ENCODE measurements at places on chromosomes 13 and 19. TPM values are rescaled to one million over a fixed set of nuclear protein-coding genes. Genes with fewer than 3 reads are reported as not detected.

- no peak for DNase-seq
Observed at GRCh38 chr13:50691176-50691680, 152.3 kb downstream of the DLEU7 start.

DNA sequence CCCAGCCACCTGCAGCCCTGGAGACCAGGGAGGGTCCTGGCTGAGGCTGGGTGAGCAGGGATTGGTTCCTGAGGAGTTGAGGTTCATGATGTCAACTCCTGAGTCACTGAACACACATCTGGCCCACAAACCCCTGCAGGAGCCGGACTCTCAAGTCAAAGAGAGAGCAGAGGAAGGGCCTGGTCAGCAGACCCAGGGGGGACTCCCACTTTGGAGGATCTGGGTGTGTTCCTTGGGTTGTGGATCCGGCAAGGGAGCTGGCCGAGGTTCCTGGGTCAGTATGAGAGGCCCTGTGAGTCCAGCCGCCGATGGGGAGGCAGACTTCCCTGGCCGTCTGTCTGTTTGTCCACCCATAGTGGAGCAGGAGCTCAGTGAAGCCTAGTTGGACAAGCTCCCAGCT lies 4.0 kb downstream of the SLC7A10 start:
- no peak for DNase-seq

The C19orf67 gene
- polyA plus RNA-seq, result 0.10 TPM

DNA sequence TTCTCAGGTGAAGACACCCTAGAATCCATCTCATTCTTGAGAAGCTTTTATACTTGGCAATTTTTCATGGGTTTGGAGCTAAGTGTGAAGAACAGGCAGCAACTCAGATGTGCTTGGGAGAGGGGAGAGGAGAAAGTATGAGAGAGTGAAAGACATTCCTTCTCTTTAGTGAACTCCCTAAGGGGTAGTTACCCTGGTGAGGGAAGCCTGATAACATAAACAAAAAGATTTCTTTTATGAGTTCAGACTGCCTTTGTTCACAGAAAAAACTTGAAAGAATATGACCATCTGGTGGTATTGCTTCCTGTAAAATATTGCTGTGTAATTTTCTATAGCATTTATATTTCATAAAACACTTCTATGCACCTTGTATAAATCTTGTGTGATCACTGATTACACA lies at the start of gene STOML3:
TSS of gene STOML3 (minus strand) at position 139 of the 400 bp plus-strand sequence. CDS start at position 29, 110 bp downstream.
- DNase-seq, result no peak

The ZNF534 gene
- 1.2 TPM for polyA plus RNA-seq

The GIPC1 gene
- polyA plus RNA-seq, result 93.8 TPM

GRCh38 chr19:2428756-2429711 lies 1.6 kb upstream of the TIMM13 start:
- no peak for DNase-seq

- no peak for DNase-seq
Observed at GRCh38 chr13:51645154-51645650, 60.9 kb downstream of the WDFY2 start.

GRCh38 chr19:8158411-8159074 lies 9.2 kb upstream of the FBN3 start:
- peak; percentile 84 for DNase-seq

GRCh38 chr13:43293008-43293407 lies 269.6 kb downstream of the DNAJC15 start:
- DNase-seq, result no peak

DNA sequence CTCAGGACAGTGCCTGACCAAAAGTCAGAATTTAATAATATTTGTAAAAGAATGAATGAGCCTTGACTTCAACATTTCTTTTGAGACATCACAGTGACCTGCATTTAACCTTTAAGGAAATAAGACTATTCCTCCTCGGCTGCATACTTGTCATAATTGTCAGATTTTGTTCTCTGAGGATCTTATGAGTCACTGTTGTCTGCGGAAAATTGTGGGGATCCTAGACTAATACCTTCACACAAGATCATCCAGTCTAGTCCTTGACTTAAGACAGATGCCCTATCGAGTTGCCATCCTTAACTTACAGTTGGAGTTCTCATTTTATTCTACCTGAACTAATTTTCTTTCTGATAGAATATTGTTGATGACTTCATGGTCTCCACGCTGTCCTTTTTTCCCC lies 198.4 kb downstream of the DLEU7 start:
- no peak for DNase-seq

DNA sequence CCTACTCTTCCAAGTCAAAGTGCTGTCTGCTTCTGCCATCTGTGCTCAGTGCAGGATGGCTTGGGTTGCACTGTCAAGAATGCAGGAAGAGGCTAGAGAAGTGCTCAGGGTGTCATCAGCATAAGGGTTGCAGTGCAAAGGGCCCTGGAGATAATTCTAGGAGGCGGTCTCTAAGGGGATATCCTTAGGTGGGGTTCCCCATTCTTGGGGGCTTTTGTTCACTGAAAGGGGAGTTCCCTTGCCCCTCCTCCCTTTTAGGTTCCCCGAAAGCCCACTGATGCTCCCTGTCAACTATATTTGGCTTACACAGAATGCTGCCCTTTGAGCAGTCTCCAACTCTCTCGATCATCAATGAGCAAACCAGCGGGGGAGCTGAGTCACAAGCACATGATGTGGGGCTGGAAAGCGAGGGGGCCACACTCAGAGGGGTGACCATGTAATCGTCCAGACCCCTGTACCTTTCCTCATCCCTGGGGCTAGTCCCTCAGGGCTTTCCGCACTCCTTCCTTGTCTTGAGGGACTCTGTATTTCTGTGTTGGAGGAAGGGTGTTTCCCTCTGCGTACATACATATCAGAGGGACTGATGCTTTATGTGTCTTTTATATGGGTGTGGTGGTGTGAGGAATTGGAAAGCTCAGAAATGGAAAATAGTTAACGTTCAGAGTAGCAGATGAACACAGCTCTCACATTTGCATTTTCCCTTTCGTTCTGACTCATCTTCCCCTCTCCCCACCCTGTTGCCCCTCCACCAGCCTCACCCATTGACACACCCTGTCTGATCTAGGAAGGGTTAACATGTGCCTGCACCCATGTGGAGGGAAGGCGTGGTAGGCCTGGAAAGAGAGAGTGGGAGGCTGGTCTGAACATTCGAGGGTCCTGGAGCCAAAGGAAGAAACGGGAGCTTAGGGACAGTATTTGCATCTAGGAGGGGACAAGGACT lies 6.7 kb downstream of the ZBTB32 start:
- DNase-seq, result no peak

DNA sequence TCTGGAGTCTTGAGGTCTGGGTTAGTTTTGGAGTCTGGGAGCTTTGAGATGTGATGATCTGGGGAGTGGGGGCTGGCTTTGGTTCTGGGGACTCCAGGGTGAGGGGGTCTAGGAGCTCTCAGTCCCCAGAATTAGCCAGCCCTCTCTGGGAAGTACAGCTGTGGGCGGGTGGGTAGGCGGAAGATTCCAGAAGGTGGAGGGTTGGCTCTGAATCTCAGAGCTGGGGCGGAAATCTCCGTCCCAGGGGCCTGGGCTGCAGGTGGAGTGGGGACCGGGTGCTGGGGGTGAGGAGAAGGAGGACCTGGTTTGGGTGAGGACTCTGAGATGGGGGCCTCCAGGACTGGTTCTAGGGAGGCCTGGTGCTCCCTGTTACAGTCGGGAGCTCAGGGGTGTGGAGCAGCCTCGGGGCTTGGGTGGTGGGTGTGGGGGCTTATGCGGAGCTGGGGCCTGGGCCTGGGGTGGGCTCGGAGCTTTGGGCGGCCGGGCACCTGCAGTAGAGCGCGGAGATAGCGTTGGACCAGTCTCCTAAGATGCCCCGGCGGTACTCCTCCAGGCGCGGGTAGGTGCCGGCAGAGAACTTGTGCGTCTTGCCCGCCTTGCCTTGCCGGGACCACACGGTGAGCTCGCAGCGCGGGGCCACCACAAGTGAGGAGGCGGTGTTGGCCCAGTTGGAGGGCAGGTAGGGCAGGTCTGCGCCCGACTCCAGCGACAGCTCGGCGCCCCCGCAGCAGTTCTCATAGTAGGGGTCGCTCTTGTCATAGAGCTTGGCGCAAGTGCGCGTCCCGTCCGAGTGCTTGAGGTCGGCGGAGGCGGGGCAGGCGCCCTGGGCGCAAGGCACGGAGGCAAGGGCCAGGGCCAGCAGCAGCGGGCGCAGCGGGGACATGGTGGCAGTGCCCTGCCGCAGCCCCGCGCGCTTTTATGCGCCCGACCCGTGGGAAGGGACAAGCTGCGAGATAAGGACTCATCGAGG lies at the start of gene SYCN:
TSS of gene SYCN (minus strand) at position 892 of the 970 bp plus-strand sequence. CDS start at position 883, 9 bp downstream.
- no peak for DNase-seq

DNA sequence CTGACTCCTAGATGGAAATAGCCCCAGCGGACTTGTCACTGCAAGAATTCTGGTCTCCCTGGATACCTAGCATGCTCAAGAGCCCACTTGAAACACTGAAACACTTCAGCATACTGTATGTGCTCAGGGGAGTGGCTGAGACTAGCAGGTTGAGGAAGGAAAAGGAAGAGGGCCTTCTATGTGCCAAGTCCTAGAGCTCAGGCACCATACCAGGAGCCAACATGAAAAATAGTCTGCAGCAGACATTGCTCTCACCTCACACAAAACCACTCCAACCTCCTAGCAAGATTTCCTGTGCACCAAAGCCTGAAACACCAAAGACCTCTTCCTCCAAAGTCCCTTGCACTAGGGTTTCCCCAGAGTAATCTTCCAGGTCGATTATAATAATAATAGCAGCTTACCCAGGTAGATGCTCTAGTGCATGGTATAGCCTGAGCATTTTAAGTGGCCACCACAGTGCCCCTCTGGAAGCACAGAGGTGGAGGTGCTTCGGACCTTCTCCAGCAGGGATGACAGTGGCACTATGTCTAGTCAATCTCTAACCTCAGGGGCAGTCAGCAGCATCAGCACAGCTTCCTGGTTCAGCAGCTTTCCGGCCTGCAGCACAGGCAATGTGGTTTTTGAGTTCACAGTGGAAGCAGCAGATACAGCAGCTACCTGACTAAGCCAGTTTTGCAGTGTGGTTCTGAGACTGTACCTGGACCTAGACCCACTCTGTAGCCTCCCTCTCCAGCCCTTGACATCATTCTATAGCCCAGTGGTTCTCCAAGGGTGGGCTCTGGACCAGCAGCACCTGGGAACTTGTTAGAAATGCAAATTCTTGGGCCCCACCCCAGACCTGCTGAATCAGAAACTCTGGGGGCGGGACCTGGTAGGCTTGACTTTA lies 45.6 kb upstream of the UBE2L5 start:
- DNase-seq, result no peak

GRCh38 chr19:3580156-3580934 lies 4.9 kb upstream of the GIPC3 start:
- no peak for DNase-seq

The SLC10A2 gene
- 1.2 TPM for polyA plus RNA-seq

DNA sequence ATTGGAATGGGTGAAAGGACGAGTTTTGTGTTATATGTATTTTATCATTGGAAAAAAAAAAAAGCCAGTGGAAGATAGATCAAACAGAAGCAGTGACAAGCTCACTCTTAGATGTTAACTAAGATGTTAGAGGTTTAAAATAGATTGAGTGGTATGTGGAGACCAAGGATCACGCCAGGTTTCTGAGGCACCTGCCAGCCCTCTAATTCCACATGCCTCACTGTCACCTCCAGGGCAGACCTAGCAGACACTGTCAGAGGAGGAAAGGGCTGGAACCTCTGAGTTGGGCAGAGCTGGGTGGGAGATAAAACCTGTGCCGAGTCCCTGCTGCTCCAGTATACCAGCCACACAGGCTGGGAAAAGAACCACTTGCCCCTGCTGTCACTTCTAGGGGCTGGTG lies 57.5 kb upstream of the SIAH3 start:
- DNase-seq, result no peak

The MEX3D gene
- 33.3 TPM for polyA plus RNA-seq

DNA sequence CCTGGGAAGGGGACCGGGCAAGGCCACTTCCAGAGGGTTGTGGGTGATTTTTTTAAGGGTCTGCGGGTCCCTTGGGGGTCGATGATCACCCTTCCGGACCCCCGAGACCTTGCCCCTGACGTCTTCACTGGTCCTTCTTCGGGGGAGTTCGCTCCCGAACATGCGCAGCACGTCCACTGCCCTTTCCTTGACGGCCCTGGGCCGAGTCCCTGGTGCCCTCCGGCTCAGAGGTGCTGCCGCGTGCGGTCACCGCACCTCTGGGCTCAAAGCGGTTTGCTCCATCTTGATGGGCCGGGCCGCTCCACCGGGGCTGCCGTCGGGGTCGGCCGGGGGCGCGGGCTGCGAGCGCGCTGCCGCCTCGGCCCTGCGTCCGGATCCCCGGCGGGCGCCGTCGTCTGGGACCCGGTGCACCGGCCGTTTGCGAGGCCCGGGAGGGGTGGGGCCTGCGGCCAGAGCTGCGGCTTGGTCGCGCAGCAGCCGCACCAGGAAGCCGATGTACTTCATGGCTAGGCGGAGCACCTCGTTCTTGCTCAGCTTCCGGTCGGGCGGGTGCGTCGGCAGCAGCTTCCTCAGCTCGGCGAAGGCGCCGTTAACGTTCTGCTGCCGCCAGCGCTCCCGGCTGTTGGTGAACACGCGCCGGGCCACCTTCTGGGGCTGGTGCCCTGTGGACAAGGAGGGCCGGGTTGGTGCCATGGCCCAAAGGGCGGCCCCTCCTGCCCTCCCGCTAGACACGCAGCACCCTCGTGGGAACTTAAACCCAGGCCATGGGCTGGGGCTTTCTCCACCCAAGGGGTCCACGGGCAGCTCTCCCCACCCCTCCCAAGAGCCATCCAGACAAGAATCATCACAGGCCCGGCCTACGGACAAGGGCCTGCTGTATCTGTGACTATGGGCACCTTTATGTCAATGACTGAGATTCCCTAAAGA lies 3.3 kb downstream of the LYL1 start:
- DNase-seq, result no peak

GRCh38 chr13:102586615-102587014 lies 10.2 kb upstream of the TPP2 start:
- no peak for DNase-seq

DNA sequence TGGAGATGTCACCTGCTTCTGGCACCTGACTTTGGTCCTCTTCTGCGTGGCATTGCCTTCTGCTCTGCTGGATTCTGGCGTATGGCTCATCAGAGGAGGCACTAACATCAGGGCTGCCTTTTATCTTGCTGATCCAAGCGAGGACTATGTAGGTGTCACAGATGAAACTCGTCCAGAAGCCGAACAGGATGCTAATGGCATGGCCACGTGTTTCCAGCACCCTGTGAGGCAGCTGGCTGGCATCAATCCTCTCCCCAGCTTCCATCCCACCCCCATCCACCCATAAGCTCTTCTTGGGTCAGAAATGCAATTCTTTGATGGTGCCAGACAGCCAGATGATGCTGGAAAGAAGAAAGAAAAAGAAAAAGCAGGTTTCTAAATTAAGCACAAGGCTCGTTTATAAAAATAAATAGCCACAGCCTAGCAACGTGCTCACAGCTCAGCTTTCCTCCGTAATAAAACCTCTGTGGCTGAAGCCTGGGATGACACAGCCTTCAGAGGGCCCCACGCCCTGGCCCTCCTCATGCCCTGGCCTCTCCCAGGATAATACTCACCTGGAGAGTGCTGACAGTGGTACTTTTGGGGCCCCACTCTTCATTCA lies 212.9 kb upstream of the SERP2 start:
- no peak for DNase-seq

Data from renal pelvis (tissue), 12 donors.